C1 segment of cervical spinal cord (tissue), 14 donors: ENCODE measurements at places on chromosomes 6 and 20.

DNA sequence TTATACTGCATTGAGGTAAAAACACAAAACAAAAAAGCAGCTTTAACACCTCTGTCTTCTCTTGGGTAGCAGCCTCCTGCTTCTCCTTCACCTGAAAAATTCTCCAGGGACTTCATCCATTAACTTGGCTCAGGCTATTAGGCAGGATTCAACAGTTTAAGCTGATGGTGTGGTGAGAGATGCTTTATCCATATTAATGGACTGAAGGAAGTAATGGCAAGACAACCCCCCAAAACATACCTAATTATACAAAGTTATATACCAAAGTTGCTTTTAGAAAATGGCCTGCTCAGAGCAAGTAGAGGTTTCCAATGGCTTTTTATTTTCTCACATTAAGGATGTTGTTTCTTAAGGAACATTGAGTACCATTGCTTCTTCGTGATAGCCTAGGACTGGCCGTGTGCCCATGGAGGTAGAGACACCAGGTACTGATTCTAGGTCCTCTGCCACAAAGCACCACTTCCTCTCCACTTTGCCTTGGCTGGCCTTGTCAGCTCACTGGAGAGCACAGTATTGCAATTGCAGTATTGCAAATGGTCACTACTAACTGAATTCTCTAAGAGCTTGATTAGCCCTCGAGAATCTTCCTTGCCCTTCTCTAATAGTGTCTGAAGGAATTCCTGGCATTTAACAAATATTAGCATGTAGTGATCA is 7.3 kb downstream of the EDN1 start:
- no peak for DNase-seq

DNA sequence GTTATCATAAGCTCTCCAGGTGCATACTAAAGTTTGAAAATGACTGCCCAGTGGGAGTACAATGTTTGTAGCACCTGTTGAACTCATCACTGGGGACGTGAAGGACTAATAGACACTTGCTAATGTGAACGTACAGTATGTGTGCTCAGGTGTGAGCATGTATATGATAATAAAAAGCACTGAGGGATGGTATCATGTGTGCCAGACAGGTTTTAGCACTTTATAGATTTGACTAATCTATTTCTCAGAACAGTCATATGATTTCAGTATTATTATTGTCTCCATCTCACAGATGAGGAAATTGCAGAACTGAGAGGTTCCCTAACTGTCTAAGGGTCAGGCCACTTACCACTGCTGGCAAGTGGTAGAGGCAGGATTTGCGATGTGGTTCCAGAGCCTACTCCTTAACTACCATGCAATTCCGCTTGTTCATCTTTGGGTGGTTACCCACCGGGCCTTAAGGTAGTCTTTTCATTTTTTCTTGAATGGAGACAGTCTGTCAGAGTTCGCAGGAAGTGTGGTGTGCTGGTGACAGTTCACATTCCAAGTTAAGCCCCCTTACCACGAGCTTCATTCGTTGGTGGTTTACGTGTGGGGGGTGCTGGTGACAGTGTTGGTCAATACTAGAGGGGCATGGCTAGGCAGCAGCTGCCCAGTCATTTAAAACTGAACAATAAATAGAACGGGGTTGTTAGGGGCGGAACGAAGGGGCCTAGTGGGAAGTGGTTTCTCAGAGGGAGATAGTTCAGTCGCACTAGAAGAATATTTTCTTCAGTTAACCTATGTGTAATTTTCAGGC is 46.8 kb downstream of the RREB1 start:
- DNase-seq, result no peak

- no peak for DNase-seq
Measured at GRCh38 chr6:54654381-54654780, 192.2 kb upstream of the FAM83B start.

GRCh38 chr6:159821122-159821521 is 21.0 kb downstream of the PNLDC1 start:
- no peak for DNase-seq

DNA sequence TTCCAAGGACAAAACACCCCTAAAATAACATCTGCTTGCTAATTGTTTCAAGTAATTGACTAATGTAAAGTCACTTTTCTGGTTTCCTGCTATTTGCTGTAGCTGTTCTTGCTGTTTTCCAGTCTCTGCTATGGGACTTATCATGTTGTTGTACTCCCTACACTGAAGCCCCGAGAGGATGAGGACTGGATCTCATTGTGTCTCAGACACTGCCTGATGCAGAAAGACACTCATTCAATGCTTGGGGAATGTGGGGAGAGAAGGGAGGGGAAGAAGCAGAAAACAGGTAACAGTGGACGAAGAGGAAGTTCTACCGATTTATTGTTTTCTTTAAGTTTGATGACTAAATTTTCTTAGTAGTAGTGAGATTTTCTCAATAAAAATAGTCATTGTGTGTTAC is 79.8 kb downstream of the DOK5 start:
- DNase-seq, result no peak

- no peak for DNase-seq
Measured at GRCh38 chr6:148790817-148791216, 44.0 kb downstream of the UST start.
